ENCODE measurements at places on chromosomes 7 and 10.

DNA sequence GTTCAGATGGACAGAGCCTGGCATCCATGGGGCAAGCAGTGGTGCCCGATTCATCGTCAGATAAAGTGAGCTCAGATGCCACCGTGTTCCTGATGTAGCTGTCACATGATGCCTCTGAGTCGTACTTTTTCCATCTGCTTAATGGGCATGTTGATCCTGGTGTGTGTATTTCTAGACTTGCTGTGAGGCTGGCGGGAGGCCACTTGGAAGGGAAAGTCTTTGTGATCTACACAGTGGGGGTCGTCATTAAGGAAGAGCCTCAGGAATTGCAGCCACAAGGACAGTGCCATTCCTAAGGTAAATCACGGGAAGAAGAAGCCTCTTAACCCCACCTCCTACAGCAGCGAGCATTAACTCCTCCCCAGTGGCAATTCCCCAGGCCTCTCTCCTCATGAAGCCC, 63.0 kb downstream of the RGS10 start:
- DNase-seq, result no peak

- no peak for DNase-seq
Observed at GRCh38 chr7:25382869-25383268, 154.6 kb upstream of the NPVF start.

DNA sequence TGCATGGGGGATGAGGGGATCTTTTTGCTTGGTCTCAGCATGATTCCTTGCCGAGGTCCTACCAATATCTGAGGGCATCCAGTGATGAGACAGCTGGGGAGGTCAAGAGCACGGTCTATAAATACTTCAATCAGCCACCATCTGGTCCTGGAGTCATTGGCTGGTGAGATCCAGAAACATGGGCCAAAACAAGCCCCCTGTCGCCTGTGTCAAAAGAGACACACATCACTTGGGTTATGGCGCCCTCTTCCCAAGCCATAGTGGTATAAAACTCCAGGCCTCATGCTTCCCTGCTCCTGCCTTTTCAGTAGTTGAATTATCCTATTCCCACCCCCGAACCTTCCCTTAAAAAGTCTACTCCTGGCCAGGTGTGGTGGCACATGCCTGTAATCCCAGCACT, 60.9 kb downstream of the SLC35B4 start:
- DNase-seq, result no peak

DNA sequence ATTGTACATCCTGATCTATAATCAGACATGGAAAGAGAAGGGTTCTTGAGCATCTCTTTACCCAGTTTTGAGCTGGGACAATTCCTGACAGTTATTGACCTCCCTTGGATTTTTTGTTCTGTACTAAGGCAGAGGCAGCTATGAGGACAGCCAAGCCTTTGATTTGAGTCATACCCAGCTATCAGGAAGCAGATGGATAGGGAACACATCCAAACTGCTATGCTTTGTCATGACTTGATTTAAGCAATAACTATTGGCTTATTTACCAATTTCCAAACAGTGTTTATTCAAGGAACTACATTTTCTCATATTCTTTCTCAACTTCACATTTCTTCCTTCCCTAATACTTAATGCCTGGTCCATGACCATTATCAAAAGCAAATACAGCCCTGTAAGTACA, 396.4 kb upstream of the STEAP1 start:
- no peak for DNase-seq

DNA sequence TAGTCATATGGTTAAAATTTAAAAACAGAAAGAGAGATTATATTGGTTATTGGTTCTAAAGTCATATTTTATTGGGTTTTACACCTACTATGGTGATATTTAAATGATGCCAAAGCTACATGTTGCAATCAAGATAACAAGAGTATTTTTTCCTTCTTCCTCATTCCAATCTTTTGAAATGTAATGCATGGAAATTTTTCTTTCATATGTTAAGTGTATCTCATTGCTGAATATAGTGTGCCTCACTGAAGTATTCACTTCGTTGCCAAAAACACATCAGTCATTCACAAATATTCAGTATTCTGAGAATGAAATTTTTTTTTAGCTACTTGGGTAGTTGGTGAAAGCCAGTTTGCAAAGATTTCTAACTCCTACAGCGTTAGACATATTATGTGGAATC, 19.5 kb downstream of the HDAC9 start:
- DNase-seq, result no peak

GRCh38 chr7:55641811-55642210, 69.5 kb upstream of the VOPP1 start:
- DNase-seq, result no peak

DNA sequence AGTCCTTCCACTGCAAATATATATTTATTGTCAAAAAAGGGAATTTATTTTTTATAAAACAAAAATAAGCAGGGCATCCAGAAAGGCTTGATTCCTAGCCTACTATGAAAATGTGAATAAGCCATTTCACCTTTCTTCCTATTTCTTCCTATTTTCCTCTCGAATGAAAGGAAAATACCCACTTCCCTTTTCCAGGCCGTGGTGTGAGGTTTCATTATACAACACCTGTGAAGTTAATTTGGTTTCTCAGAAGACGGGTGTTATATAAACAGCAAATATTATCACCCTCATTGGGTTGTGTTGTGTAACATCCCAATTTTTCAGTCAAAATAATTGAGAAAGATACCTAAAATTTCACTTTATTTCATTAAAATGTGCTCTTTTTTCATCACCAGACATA, 214.3 kb downstream of the DGKB start:
- DNase-seq, result no peak

DNA sequence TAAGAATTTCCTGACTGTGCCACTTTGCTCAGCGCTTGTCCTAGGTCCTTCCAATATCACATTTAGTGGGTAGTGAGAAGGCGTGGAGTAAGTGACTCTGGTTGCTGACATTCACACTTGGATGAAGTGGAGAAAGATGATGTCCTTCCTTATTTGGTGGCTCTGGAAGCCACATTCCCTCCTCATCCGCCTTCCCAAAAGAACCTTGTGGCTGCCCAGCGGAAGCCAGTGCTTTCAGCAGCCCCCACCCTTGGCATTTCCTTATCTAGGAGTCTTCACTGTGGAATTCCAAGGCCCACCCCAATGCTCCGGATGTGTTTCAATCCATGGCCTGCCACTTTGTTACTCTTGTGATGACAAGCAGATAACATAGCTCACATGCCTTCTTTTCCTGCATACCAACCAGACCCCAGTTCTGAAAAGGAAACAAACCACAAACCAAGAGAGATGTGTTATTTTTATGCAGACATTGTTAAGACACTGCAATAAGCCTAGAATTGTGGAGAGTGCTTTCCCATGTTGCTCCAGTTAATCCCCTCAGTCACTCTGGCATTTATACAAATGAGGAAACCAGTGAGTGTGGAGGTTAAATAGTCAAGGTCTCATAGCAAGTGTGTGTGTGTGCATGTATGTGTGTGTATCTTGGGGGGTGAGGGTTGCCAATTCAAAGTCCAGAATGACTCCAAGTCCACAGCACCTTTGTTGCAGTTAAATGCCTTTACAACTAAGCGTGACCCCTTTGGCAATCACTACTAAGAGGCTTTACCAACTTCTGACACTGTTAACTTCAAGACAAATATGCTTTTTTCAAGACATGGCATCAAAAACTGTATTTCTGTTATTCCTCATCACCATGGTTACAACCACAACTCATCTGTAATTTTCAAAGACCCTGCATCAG, 10.3 kb upstream of the ANKRD1 start:
- no peak for DNase-seq

- DNase-seq, result no peak
Observed at GRCh38 chr10:83469728-83470331, 669.5 kb upstream of the GHITM start.

- DNase-seq, result no peak
Observed at GRCh38 chr10:16776896-16777295, 40.3 kb downstream of the RSU1 start.

GRCh38 chr7:69656077-69656476, 57.8 kb downstream of the AUTS2 start:
- DNase-seq, result no peak

GRCh38 chr7:132145466-132145865, 430.8 kb downstream of the PLXNA4 start:
- no peak for DNase-seq

- peak; percentile 34 for DNase-seq
Observed at GRCh38 chr7:92448205-92448747, 994 bp downstream of the GATAD1 start.

- DNase-seq, result no peak
Observed at GRCh38 chr10:2049560-2049959, 312.2 kb upstream of the ADARB2 start.

DNA sequence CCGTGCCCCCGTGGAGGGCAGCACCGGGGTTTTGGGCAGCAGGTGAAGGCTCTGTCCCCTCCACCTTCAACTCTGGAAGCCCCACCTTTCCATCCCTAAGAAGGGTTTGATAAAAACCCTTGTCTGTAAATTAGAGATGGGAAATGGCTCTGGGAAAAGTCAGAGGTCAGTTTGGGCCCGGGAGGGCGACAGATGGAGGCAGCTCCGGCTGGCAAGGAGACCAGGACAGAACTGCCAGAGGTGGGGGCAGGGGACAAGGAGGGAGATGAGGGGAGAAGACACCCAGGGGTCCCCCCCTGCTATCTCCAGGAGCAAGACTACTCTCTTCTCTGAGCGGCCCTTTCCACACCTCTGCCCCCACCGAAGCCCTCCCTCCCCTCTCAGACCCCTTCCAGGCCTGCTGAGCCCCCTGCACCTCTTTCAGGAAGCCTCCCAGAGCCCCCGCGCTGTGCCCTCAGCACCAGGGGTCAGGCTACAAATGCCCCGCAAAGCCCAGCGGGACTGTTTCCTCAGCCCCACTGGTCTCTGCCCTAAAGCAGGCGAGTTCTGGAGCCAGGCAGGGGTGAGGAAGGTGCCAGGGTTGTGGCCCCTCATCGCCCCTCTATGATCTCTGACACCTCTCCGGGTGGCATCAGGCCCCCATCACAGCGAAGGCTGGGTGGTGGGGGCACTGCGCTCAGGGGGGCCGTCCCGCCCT, 980 bp upstream of the SH2B2 start:
- no peak for DNase-seq

GRCh38 chr7:23765943-23766342, 55.9 kb downstream of the STK31 start:
- DNase-seq, result no peak

GRCh38 chr10:17756557-17757217, 4.7 kb downstream of the TMEM236 start:
- no peak for DNase-seq

GRCh38 chr10:125911990-125912389, 15.6 kb downstream of the FANK1 start:
- DNase-seq, result no peak

GRCh38 chr10:819326-819725, 112.2 kb downstream of the LARP4B start:
- DNase-seq, result no peak

DNA sequence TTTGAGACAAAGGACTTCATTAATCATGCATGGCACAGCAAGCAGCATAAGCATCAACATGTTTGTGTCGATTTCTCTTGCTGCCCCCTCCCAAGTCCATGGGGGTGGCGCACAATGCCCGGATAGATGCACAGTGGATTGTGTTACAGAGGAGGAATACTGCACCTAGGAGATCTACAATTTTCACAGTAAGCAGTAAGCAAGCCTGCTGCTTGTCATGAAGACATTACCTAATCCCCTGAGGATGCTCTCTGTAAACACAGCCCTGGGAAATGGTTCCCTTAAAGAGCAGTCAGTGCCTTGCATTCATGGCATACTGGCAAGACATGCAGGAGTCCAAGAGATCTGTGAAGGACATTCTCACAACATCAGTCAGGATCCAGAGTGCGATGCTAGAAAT, 137.7 kb downstream of the ETV1 start:
- DNase-seq, result no peak

DNA sequence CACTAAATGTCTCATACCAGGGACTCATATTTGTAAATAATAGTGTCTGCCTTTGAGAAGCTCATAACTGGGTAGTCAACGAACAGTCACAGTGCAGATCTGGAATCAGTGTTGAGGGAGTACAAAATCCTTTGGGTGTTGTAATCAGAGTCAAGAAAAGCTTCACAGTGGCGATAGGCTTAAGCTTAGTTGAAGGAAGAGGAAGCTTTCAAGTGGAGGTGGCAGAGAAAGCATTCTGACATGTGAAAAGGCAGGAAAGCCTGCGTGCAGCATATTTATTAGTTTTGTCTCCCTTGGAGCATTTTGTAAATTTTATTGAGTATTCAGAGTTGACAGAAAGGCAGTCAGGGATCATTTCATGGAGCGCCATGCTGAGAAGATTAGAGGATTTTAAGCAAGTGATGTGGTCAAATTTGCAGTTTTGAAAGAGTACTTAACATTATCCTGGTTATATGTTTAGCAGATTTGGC, 104.9 kb downstream of the ADK start:
- no peak for DNase-seq

- DNase-seq, result no peak
Observed at GRCh38 chr7:3107889-3108570, 64.4 kb upstream of the CARD11 start.

DNA sequence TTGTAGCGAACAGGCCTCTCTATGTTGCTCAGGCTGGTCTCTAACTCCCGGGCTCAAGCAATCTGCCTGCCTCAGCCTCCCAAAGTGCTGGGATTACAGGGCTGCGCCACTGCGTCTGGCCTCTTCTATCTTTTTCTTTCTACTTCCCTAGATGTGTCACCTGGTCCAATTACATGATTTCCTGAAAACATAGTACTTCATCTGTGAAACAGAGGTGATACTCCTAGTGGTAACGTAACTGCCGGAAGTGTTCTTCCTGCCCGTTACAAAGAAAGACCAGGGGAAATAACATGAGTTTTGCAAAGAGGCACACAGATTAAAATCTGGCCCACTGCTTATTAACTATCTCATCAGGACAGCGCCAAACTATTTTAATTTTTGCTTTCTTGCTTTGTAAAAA, 18.4 kb upstream of the HGF start:
- DNase-seq, result no peak

DNA sequence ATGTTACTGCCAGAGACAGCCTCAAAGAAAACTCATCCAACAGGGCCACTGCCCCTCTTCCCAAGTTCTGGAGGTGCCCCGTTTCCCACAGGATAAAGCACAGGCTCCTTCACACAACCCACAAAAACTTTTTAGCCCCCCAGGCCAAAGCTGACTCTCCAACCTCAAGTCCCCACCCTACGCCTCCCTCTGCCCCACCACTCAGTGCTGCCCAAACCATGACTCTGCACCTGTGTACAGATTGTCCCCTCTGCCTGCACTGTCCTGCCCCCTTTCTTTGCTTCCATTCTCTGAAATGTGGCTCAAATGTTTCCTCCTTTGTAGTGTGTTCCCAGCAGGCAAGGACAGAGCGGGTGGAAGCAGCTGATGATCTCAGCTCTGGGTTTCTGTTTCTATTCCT, 284.0 kb downstream of the GRID1 start:
- DNase-seq, result no peak

- DNase-seq, result no peak
Observed at GRCh38 chr7:37633048-37633447, 50.5 kb upstream of the GPR141 start.

DNA sequence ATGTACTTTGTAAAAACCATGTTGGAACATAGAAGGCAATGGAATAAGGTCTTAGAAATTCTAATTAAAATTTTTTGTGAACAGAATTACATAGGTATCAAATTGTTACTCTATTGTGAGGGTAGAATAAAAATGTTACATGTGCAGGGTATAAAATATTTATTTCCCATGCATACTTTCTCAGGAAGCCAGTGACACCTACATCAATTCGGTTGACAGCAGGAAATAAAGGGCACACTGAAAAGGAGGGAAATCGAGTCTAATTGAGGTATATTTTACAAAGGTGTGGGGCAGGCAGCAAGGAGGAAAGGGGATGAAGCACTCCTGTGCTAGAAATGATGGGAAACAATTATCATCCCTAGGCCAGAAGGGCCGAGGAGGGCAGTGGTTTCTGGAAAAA, 244.9 kb downstream of the C7orf25 start:
- DNase-seq, result no peak

Measured in stimulated activated CD8-positive, alpha-beta memory T cell treated with anti-CD3 and anti-CD28 coated beads, Interleukin-2, amount 100 ng/mL, for 1 hour (primary cell).